ENCODE measurements at places on chromosomes 13 and 19. TPM values are rescaled to one million over a fixed set of nuclear protein-coding genes. Genes with fewer than 3 reads are reported as not detected.

The ZNF570 gene
- 8.8 TPM for total RNA-seq

The OR10H1 gene
- total RNA-seq = not detected

The SLC8A2 gene
- not detected for total RNA-seq

The OR7D2 gene
- total RNA-seq = not detected

The CEACAM1 gene
- not detected for total RNA-seq

The CD22 gene
- 1.7 TPM for total RNA-seq

The C19orf85 gene
- not detected for total RNA-seq

The TEX26 gene
- under 0.01 TPM for total RNA-seq

The GPR12 gene
- not detected for total RNA-seq

The CYP2S1 gene
- 1.3 TPM for total RNA-seq

The SPTBN4 gene
- 0.77 TPM for total RNA-seq

The HRC gene
- total RNA-seq = under 0.01 TPM

The ZNF568 gene
- total RNA-seq = 10.4 TPM

The RYR1 gene
- 1.1 TPM for total RNA-seq

The TMEM150B gene
- not detected for total RNA-seq

The IL4I1 gene
- 0.38 TPM for total RNA-seq

The CLEC11A gene
- 87.7 TPM for total RNA-seq

The SYNE4 gene
- 0.28 TPM for total RNA-seq

The PET100 gene
- 9.6 TPM for total RNA-seq

The TMEM91 gene
- 4.2 TPM for total RNA-seq

The NLRP4 gene
- not detected for total RNA-seq

The ALDH16A1 gene
- total RNA-seq = 59.2 TPM

The GJB2 gene
- total RNA-seq = under 0.01 TPM

The NKG7 gene
- total RNA-seq = not detected

The ZNF446 gene
- 5.4 TPM for total RNA-seq

The ZNF681 gene
- total RNA-seq = 0.96 TPM

The OR7A5 gene
- not detected for total RNA-seq

The IGFL4 gene
- total RNA-seq = not detected

The ICAM4 gene
- 0.85 TPM for total RNA-seq

The CACNG8 gene
- 1.5 TPM for total RNA-seq

The KLHL1 gene
- total RNA-seq = not detected

The ZIC5 gene
- total RNA-seq = not detected

The PSMC4 gene
- total RNA-seq = 176 TPM

The LIM2 gene
- not detected for total RNA-seq

The ZNF134 gene
- total RNA-seq = 30.7 TPM

The GFY gene
- total RNA-seq = not detected

The IZUMO2 gene
- total RNA-seq = not detected

The WDR88 gene
- total RNA-seq = not detected

The REEP6 gene
- total RNA-seq = 2.8 TPM

The CD320 gene
- total RNA-seq = 32.7 TPM

The LYL1 gene
- total RNA-seq = 3.3 TPM

The SPRED3 gene
- total RNA-seq = 3.3 TPM

The FCER2 gene
- total RNA-seq = not detected

The PTPRH gene
- 6.5 TPM for total RNA-seq

The MTUS2 gene
- 0.28 TPM for total RNA-seq

The PLIN5 gene
- total RNA-seq = not detected

The DZIP1 gene
- total RNA-seq = 33.8 TPM

The ZNF667 gene
- 3.8 TPM for total RNA-seq

The GADD45B gene
- total RNA-seq = 22.8 TPM

The ZNF223 gene
- total RNA-seq = 5.4 TPM

The GRIK5 gene
- total RNA-seq = 0.19 TPM

All from regular cardiac myocyte (primary cell).